ENCODE measurements at places on chromosomes 3 and 15.
A peak's percentile ranks its signal among the peaks of the same experiment; 100 is the strongest.

GRCh38 chr3:152760024-152760563 is 74.8 kb upstream of the P2RY1 start:
- DNase-seq = no peak

DNA sequence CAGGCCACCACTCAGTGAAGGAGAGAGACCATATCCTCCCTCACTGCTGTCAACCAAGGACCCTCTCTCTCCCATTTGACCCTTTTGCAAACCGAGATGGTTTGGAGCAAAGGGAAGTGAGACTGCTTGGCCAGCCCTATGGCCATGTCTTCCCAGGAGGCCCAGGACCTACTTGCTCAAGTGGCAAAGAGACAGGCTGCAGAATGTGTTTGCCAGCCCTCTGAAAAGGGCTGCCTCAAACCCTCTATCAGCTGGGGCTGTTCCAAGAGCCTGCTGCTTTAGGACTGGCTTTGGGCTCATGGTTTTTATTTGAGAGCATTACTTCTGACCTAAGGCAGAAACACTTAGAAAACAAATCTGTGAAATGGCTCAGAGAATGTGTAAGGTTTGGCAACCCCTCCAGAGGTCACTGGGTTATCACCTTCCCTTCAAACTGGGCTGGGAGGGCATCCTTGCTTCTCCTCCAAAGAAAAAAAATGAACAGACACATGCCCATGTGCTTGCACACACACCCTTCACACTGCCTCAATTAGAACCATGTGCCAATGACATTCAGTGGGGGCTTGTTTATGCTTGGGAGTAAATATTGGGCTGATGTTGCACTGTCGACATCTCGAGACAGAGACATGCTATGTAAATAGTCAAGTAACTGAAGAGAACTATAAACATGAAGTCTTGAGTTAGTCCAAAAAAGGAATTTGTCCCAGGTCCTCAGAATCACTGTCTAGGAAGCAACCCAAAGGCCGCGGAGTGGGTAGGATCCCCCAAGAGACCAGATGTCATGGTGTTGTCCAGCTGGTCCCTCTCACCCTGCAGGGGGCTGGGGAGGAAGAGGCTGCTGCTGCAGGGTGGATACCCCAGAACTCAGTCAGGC is 49.8 kb upstream of the CTDSPL start:
- no peak for DNase-seq

DNA sequence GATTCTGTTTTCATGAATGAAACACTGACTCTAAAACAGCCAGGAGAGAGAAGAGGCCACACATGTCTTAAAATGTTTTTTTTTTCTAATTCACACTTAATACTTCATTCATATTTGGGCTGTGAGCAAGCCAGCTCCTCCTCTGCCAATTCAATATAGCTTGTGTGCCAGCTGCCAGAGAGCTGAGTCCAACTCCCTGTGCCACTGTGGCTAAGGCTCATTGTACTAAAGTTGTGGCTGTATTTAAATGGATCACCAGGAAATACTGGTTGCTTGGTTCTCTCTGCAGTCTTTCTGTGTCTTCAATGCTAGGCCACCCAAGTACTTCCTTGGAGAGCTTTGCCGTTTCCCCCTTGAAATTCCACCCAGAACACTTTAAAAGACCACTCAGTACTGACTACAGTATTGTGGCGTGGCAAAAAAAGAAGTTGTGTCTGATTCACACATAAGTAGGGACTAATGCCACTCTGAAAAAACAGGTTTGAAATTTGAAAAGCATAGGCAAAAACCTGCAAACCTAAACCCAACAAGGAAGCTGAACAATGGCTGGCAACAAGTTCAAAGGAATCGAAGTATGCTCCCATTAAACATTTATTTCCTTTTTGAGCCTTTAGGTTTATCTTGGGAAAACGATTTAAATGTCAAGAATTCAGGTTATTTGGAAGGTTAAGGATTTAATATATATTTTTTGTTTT is 524.7 kb downstream of the DIPK2A start:
- DNase-seq = no peak

DNA sequence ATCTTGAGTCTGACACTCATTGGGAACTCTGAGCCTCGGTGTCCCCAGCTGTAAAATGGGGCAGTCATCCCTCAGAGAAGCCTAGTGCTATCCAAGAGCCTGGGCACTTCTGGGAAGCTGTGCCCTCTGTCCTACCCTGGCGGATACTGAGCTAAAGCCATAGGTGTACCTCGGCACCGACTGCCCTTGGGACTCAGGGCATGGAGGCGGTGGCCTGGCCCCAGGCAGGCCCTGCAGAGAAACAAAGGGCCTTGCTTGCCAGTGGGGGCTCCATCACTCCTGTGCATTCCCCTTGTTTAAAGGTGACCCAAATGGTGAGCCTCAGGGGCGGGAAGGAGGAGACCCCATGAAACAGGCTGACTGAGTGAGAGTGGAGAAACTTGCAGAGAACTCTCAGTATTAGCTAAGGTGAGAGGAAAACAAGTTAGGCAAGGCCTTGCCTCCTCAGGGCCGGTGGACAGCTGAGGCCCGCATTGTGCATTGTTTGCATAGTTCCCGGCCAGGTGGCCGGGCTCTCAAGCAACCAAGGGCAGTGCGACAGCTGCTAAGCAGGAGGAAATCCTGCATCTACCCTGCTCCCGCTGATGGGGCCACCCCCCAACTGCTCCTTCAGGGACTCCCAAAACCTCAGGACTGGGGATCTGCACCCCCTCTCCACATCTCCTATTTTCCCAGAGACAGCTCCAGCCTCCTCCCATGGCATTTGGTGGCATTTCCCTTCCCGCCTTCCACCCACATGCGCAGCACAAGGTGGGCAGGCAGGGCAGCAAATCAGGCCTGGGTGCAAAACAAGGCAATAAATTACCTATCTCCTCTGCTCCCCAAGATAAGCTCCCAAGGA is 4.3 kb downstream of the PFKFB4 start:
- no peak for DNase-seq

GRCh38 chr3:42031808-42032480 is 59.2 kb upstream of the TRAK1 start:
- no peak for DNase-seq

DNA sequence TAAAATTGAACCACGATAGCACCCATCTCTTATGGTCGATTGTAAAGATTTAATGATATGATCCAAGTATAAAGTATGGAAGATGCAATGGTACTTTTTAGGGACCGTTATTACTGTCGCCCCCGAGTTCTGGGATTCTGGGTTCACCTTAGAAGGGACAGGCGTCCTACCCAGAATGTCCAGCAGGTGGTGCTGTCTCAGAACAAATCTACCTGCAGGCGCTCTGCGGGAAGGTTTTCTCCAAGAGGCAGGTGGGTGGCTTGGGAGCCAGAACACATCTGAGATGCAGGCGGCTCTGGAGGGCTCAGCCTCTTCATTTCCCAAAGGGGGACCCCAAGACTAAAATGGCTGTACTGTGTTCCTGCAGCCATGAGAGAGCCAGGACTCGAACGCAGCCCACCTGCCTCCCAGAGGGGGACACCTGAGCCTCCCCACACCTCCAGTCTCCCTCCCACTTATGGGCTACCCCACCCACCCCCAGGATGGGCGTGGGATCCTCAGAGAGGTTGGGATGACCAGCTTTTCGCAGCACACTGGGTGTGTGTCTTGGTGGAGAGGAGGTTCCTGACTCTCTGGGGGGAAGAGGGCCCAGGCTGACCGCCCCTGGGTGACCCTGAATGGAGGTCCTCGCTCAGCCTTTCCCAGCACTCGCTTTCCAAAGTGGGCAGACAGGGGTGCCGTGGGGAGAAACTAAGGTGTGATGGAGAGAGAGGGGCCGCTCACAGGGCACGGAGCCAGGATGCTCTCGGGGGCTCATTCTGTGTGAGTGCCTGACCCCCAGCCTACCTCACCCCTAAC is 28.1 kb upstream of the CORO2B start:
- peak; percentile 10 for DNase-seq
